ENCODE measurements at places on chromosomes 1 and 21.

- DNase-seq, result no peak
Measured at GRCh38 chr1:171355727-171356126, 41.7 kb downstream of the FMO4 start.

GRCh38 chr21:32962268-32962667 lies 63.5 kb upstream of the OLIG2 start:
- DNase-seq, result no peak

GRCh38 chr1:109444346-109444745 lies 18.1 kb upstream of the PSMA5 start:
- no peak for DNase-seq

GRCh38 chr1:26321315-26322041 lies 3.7 kb downstream of the CD52 start:
- DNase-seq, result peak; percentile 76

DNA sequence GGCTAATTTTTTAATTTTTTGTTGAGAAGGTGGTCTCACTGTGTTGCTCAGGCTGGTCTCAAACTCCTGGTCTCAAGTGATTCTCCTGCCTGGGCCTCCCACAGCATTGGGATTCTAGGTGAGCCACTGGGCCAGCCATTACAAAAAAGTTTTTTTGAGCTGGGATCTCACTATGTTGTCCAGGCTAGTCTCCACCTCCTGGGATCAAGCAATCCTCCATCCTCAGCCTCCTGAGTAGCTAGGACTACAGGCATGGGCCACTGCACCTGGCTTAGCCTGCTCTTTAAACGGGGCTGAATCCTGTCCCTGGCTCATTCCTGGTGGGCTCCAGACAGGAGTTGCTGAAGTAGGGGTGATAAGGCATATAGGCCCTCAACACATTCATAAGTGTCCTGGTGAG lies 2.5 kb downstream of the TAS1R1 start:
- no peak for DNase-seq

DNA sequence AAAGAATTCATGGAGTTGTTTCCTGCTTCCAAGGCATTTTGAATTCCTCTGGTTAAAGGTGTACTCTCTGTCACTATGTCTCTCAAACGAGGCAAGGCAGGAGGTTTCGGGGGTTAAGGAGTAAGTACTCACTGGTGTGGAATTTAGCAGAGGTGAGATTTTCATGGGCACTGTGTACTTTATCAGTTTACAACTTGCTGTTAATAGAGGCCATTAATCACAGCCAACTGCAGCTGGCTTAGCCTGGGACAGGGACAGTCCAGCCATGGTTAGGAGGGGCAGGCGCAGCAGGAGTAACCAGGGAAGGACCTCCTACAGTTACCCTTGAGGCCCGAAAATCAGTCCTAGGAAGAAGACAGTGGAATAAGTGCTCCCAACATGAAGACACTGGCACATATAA lies 18.1 kb upstream of the TMEM9 start:
- DNase-seq, result peak; percentile 55

GRCh38 chr1:156154317-156154749 lies 948 bp downstream of the SEMA4A start:
- no peak for DNase-seq

DNA sequence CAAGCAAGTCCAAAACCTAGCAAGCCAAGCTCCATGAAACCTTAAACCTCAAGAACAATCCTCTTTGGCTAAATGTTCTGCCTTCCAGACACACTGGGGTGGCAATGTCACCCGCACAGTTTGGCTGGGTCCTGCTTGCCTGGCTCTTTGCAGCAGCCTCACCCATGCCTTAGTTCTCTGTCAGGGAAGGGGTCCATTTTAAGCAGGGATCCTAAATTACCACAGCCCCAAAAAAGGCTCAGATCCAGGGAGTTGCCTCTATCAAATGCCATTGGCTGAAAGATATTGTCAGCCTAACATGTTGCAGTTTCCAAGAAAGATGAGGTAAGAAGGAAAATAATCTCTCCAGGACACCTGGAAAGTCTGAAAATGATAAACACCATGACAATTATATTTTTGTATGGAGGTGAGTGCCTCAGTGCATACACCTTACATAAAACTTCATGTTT lies 26.1 kb upstream of the LYPLAL1 start:
- no peak for DNase-seq

DNA sequence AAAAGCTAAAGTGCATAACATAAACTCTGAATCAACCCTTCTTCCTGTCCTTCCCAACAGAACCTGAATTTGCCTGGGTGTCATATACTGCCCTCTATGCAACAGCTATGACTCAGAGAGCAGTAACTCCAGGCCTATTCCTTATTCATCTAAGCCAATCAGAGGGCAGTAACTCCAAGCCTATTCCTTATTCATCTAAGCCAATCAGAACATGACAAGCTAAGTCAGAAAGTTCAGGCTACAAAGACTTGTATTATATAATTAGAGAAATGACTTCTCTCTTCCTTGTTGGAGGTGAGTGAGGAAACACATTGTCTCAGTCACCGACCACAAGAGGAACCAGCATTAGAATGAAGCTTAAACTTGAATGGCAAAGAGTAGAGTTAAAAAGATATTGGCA lies 26.2 kb upstream of the TADA1 start:
- no peak for DNase-seq

GRCh38 chr1:228008391-228009115 lies 1.8 kb downstream of the WNT3A start:
- no peak for DNase-seq

GRCh38 chr1:202998836-202999750 lies 8.1 kb upstream of the TMEM183A start:
- DNase-seq, result peak; percentile 54

DNA sequence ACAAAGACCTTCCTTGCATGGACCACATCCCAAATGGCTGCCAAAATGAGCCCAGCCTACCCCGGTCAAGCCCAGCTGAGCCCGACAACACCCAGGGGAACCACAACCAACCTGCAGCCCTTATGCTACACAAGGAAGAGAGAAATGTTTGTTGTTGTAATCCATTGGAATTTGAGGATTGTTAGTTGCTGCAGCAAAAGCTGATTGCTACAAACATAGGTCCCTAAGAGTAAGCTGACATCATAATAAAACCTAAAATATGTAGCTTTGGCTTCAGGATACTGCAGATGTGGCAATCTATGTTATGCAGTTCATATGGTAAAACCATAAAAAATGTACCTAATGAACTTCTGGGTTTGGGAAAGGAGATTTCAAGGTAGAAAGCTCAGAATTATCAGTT lies 65.5 kb upstream of the DNAH14 start:
- DNase-seq, result no peak

DNA sequence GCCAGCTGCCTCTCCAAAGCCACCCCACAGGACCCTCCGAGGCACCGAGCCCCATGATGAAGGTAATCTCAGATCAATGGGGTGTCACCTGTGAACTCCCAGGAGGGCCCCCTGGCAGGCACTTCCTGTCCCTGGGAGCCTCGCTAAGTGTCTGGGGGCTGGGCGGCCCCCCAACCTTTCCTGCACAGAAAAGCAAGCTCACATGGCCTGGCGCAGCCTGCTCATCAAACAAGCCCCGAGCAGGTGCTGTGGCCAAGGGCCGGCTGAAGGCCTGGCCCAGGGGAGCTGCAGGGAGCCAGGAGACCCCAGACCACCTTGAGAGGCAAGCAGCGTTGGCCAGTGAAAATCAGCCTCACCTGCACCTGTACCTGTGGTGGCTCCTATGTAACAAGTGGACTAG lies 2.9 kb downstream of the RIPK4 start:
- no peak for DNase-seq

DNA sequence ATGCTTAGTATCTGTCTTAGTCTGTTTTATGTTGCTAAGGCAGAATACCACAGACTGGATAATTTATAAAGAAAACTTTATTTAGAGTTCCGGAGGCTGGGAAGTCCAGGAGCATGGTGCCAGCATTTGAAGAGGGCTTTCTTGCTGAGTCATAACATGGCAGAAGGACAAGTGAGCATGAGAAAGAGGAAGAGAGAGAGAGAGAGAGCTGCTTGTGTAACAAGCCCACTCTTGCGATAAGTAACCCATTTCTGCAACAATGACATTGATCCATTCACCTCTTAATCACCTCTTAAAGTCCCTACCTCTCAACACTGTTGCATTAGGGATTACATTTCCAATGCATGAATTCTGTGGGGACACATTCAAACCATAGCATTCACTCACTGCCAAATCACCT lies 11.7 kb upstream of the MYOCOS start:
- no peak for DNase-seq
